ENCODE measurements at places on chromosomes 4 and X.

DNA sequence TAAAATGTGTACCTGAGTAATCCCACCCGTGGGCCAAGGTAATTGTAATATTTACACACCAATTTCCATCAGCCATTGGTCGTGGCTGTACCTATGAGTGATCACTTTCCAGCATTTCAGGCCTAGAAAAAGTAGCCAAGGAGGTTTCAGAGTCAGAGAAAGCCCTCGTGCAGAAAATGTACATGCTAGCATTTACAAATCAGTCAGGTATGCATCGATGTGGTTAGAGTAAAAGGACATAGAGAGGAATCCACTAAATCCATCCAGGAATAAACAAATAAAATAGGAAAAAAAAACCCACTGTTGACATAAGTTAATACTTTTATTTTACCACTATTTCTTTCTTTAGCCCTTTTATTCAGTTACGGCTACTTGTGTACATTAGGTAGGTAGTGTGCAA, 256.8 kb downstream of the TRIML1 start:
- DNase-seq: no peak

GRCh38 chrX:103562801-103563200, 22.5 kb upstream of the TCEAL4 start:
- no peak for DNase-seq

GRCh38 chr4:92791871-92792440, 488.2 kb downstream of the GRID2 start:
- no peak for DNase-seq

DNA sequence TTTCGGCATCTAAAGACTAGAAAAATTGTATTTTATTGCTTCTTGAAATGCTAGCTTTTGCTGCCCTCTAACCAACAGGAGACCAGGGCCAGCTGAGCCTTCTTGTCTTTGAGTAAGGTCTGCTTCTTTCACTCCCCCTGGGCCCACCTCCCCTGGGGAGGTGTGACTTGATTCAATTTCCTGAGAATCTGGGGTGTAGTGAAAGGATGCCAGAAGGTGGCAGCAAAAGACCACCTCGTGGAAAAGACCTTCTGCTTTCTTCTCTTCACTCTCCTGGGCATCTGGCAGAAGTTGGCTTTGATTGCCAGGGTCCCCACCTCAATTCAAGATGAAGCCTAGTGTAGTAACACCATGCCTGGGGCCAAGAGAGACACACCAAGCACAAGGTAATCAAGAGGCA, 96.5 kb upstream of the MAOA start:
- DNase-seq: peak; percentile 33

DNA sequence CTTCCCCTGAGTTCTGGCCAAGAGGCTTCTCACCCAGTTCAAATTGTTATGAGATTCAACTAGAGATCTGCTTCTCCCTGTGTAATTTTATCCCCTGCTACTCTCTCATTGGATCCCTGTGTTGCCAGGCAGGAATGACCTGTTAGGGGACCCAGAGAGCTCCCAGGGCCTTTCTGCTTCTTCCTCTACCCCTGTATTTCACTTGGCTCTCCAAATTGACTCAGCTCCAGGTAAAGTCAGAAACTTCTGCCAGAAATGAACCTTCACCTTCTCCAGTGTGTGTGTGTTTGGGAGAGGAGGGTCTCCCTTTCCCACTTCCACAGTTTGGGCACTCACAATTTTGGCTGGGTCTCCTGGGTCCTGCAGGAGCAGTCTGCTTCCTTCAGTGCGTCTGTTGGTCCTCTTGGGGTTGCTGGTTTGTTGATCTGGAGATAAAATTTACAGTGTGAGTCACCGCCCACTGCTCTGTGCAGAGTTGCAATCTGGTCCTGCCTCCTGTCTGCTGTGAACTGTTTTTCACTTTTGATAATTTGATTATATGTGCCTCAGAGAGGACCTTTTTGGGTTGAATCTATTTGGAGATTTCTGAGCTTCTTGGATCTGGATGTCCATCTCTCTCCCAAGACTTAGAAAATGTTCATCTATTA, 112.4 kb upstream of the EDA2R start:
- no peak for DNase-seq

GRCh38 chrX:1093121-1093520, 119.3 kb downstream of the CRLF2 start:
- no peak for DNase-seq

Measured in COR-L47 (cell line).